ENCODE measurements at places on chromosomes 11 and 22. TPM values are rescaled to one million over a fixed set of nuclear protein-coding genes. Genes with fewer than 3 reads are reported as not detected.

GAL3ST1 gene
- 5.7 TPM for total RNA-seq

TRIM64C gene
- not detected for total RNA-seq

CHRM4 gene
- total RNA-seq = not detected

TRIM6 gene
- 6.1 TPM for total RNA-seq

CALCA gene
- total RNA-seq = not detected

TMEM191C gene
- total RNA-seq = 0.98 TPM

INPP5J gene
- total RNA-seq = 5.2 TPM

MAJIN gene
- not detected for total RNA-seq
